ENCODE measurements at places on chromosomes 12 and 14. TPM values are rescaled to one million over a fixed set of nuclear protein-coding genes. Genes with fewer than 3 reads are reported as not detected.

PPM1A gene
- polyA plus RNA-seq: 82.8 TPM

TAS2R8 gene
- polyA plus RNA-seq: not detected

TAS2R9 gene
- not detected for polyA plus RNA-seq

HOXC11 gene
- polyA plus RNA-seq: 1.4 TPM

DCN gene
- polyA plus RNA-seq: 589 TPM

MOAP1 gene
- polyA plus RNA-seq: 43.9 TPM

MAP1LC3B2 gene
- 7.9 TPM for polyA plus RNA-seq

WNT1 gene
- not detected for polyA plus RNA-seq

IL23A gene
- 0.82 TPM for polyA plus RNA-seq

B4GALNT3 gene
- polyA plus RNA-seq: 14.2 TPM

M6PR gene
- 228 TPM for polyA plus RNA-seq

PZP gene
- 0.68 TPM for polyA plus RNA-seq

GPR68 gene
- polyA plus RNA-seq: 2.4 TPM

FGF23 gene
- 0.08 TPM for polyA plus RNA-seq

KLHL33 gene
- polyA plus RNA-seq: 0.50 TPM

AKAP5 gene
- polyA plus RNA-seq: 5.2 TPM

GAS2L3 gene
- 18.5 TPM for polyA plus RNA-seq

KRT77 gene
- not detected for polyA plus RNA-seq

ABHD12B gene
- polyA plus RNA-seq: 0.83 TPM

WSB2 gene
- 52.8 TPM for polyA plus RNA-seq

TBC1D30 gene
- polyA plus RNA-seq: 4.9 TPM

TOMM20L gene
- 1.4 TPM for polyA plus RNA-seq

RDH5 gene
- 19.2 TPM for polyA plus RNA-seq

NTS gene
- polyA plus RNA-seq: 4.4 TPM

TAS2R42 gene
- not detected for polyA plus RNA-seq

EML5 gene
- 3.4 TPM for polyA plus RNA-seq

RBP5 gene
- polyA plus RNA-seq: 65.4 TPM

ZNF740 gene
- 78.8 TPM for polyA plus RNA-seq

GDF3 gene
- polyA plus RNA-seq: 0.55 TPM
